Caco-2 (cell line): ENCODE measurements at places on chromosomes 6 and 20.
A peak's percentile ranks its signal among the peaks of the same experiment; 100 is the strongest.

DNA sequence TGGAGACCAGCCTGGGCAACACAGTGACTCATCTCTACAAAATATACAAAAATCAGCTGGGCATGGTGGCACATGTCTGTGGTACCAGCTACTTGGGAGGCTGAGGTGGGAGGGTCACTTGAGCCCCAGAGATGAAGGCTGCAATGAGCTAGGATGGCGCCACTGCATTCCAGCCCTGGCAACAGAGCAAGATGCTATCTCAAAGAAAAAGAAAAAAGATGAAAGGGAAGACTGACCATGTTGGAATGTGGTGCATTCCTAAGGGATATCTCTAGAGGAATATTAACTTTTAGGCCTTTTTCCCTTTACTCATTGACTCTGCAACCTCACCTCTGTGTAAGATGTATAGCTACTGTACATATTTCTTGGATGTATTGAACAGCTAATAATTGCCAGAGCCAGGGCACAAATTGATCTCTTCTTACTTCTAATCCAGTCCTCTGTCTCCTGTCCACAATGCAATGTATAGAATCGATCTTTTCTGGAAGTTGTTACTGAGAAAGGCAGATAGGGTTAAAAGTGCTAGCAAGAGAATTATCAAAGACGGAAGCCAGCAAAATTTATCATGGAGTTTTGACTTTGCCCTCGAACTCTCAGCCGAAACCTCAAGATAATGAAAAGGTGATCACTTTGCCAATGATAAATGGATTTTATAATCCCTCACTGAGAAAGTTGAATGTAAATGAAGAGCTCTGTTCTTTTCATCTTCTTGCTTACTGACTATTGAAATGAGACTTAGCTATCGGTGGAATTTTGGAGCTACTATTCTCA is 46.3 kb downstream of the GCNT2 start:
- DNase-seq: peak; percentile 78

DNA sequence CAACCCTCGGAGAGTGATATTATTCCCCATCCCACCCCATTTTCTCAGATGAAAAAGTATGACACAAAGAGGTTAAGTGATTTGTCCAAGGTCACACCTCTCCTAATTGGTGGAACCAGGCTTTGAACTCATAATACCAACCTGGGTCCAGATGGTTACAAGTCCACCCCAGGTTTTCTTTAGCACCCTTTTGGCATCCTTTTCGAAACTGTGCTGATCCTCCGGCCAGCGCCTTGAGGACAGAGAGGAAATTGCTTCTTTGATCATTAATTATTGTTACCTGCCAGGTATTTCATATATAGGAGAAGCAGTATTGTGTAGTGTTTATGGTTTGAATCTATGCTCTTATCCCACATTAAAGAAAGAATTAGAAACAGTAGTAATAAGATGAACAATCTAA is 29.3 kb upstream of the PDYN start:
- no peak for DNase-seq

DNA sequence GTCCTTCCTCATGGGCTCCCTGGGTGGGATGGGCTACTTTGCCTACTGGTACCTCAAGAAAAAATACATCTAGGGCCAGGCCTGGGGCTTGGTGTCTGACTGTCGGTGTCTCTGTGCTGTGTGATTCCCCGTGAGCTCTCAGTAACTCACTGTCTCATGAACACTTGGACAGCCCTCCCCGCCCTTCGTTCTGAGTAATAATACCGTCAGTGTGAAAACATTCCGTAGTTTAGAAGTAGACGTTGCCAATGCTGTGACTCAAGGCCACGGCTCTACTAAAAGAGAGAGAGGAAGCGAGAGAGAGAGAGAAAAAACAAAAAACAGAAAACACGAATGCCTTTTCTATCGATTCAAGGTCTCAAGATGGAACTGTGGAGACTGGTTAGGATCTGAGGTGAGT is 31.8 kb downstream of the FITM2 start:
- no peak for DNase-seq

GRCh38 chr6:93624408-93624807 is 205.0 kb upstream of the EPHA7 start:
- DNase-seq: no peak

DNA sequence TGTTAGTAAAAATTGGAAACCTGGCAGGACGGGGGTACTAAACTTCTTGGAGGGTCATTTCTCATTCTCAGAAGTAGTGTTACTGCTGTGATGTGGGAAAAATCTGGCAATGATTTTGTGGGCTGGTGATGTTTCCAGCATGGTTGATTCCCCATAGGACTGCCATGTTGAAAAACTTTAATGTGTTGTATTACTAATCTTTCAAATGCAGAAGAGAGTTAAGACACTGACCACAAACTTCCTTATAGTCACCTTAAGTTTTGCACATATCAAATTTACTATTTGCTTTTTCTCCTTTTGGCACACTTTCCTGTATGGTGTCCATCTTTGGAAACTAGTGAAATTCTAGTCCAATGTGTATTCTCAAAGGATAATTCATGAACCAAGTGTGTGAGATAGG is 236.2 kb upstream of the TAB2 start:
- DNase-seq: no peak

DNA sequence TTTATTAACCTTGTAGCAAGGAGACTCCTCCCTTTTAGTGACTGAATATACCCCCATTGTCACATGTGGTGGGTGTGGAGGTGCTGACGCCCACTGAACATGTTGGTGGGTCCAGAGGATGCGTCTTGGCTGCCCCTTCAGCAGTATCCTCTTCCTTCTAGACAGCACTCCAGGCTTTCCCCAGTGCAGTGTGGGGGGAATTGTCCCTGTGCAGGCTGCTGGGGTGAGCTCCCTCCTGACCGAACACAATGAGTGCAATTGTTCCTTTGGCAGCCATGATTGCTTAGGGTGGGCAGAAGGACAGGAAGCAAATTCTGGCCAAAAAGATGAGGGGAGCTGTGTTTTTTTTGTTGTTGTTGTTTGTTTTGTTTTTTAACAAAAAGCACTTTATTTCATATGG is 209.3 kb upstream of the PDE10A start:
- DNase-seq: no peak

GRCh38 chr6:25242567-25242966 is 36.6 kb upstream of the CARMIL1 start:
- DNase-seq: no peak

DNA sequence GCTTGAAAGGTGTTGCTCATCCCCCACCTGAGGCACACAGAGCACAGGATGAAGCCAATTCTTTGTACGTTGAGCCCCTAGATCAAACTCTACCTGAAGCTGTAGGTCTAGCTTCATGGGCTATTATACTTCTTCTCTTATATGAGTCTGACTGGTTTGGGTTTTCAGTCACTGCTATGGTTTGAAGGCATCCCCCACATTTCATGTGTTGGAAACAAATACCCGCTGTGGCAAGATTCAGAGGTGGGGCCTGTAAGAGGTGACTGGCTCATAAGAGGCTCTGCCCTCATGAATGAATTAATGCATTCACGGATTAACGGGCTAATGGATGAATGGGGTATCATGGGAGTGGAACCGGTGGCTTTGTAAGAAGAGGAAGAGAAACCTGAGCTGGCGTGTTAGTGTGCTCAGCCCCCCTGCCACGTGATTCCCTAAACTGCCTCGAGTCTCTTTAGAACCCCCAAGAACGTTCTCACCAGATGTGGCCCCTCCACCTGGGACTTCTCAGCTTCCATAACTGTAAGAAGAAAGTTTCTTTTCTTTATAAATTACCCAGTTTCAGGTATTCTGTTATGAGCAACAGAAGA is 39.2 kb downstream of the PREX1 start:
- no peak for DNase-seq
